IMR-90 (cell line): ENCODE measurements at places on chromosomes 3 and 15. TPM values are rescaled to one million over a fixed set of nuclear protein-coding genes. Genes with fewer than 3 reads are reported as not detected.

Gene DLL4
- 1.7 and 1.8 TPM in 2 replicates for total RNA-seq

Gene SHC4
- total RNA-seq = 2.5 and 2.7 TPM in 2 replicates

Gene PIGZ
- total RNA-seq = under 0.01 and 0.18 TPM in 2 replicates

Gene ARL14
- under 0.01 and 0.18 TPM in 2 replicates for total RNA-seq

Gene NUP210
- under 0.01 TPM in 1 of 2 replicates, not detected in the other for total RNA-seq

Gene DISP2
- under 0.01 and 0.36 TPM in 2 replicates for total RNA-seq

DNA sequence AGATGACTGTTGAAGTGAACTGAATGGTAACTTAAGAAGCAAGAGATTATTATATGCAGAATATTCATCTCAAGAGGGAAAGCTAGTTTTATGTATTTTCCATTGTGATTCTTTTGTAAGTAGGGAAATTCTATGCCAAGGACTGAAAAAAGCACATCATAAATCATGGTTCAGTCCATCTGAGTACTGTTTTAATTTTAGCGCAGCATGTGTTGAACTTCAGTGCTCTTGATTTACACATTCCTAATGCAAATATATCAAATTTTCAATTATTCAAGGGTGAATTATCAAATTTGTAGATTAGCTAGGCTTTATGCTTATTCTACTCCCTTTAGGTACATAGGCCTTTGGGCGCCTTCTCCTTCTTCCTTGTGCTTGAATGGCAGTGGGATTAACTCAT, 50.3 kb upstream of the TCF12 start:
- no peak for DNase-seq

GRCh38 chr3:31223278-31223677, 309.4 kb upstream of the STT3B start:
- DNase-seq = no peak

DNA sequence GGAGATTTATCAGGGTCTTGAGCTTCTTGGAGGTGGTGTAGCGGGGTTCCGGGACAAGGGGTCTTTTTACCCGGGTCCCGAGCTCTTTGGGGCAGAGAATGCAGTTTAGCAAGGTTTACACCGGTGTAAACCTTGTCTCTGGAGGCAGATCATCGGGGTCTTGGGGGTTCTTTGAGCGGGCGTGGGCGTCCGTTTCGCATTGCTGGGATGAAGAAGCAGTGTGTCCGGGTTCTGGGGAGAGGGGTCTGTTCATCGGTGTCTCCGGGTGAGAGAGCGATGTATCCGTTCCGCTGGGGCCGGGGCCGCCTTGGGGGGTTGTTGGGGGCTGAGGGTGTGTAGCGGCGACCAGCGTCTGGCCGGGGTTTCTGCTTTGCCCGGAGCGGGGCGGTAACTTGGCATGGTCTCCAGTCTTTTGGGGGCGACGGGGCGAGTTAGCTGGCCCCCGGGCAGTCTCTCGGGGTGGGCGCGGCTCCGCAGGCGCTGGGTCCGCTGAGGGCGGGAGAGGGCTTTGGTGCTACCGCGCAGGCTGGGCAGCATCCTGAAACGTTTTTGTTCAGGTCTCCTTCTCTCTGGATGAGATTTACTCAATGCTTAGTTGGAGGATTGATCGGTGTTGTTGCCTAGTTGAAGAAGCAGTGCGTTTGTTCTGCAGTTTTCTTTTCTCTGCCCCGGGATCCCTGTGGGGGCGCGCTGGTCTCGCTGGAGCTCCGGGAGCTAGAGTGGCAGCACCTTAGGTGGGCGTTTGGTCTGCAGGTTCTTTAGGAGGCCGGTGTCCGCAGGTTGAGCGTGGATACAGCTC, 843 bp downstream of the GLCE start:
- peak; percentile 16 for DNase-seq

DNA sequence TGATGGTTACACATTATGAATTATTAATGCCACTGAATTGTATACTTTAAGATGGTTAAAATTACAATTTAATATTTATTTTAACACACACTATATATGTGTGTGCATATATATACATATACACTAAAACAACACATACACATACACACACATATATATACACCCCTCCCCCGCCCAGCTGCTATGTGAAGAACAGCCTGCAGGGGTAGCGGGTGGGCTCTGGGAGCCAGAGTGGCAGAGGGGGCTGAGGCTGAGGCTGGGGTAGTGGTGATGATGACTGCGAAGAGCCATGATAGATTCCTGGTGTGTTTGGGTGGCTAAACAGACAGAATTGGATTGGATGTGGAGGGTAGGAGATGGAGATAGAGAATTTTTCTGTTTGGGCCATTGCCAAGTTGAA, 39.4 kb upstream of the APEH start:
- no peak for DNase-seq
